CD8-positive, alpha-beta memory T cell (primary cell): ENCODE measurements at places on chromosomes 13 and 19.

- DNase-seq, result no peak
These were observed 6.9 kb downstream of the REXO1 start for GRCh38 chr19:1841209-1841924.

DNA sequence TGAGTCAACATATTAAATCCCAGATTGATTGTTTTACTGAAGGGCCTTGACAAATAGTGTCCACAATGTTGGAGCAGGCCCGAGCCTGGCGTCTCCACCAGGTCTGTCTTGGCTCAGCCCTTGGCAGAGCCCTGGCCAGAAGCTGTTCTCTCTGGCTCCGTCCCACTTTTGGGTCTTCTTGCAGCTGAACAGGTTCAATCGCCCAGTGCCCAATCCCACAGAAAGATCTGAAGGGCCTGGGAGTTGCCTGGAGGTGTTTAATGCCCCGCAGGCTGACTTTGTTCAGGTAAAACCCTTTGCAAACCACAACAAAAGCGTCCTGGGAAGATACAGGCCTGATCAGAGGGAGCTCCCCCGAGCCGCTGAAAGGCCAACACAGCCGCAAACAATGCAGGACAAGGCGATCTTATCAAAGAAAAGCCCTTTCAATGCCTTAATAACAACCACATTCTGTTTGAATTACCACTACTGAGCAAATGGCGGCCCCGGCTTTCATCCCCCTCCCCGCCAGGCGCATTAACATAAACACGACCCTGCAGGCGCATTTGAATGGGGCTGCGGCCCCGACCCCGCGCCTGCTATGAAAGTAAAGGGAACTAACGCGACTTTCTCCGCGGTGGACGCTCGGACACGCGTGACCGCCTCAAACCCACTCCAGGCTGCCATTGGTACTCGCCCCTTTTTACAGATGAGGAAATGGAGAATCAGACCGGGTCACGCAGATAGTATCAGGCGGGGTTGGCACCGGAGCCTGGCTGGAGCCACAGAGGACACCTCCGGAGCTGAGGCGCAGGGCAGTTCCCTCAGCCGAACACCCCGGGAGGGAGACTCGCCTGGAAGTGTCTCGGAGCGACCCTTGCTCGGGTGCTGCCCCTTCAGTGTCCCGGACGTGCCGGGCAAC, 3.1 kb downstream of the CDX2 start:
- DNase-seq, result no peak

DNA sequence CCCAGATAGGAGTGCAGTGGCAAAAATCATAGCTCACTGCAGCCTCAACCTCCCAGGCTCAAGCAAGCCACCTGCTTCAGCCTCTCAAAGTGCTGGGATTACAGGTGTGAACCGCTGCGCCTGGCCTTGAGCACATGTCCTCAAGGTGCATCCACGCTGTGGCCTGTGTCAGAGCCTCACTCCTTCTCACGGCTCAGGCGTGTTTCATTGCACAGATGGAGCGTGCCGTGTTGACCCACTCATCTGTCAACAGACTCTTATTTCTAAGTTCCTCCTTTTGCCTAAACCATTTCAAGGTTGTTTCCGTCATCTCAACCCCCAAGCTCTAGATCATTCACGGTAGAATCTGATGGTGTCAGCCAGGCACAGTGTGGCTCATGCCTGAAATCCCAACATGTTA, 28.2 kb downstream of the ATP8B3 start:
- DNase-seq, result no peak

DNA sequence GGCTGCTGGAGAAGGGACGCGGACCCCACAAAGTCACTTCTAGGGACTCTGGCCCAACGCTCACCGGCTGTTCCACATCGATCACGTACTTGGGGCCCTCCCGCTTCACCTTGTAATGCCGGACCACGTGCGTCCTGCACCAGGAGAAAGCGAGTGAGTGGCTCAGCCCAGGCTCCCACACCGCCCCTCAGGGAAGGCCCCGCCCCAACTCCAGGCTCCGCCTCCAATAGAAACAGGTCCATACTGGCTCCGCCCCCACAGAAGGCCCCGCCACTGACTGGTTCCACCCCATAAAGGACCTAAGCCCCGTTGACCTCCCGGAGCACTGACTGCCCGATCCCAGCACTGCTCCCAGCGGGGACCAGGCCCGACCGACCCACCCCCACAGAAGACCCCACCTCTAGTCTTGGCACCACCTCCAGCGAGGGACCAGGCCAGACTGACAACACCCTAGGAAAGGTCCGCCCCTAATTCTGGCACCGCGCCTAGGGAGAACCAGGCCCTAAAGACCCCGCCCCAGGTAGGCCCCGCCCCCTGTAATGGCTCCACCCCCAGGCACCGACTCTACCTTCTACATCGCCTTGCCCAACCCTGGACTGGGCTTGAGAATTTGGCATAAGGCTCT, 11.3 kb downstream of the STAP2 start:
- peak; percentile 76 for DNase-seq

- DNase-seq, result no peak
These were observed 77.6 kb upstream of the IPO5 start for GRCh38 chr13:97875911-97876310.

- no peak for DNase-seq
These were observed 2.2 kb upstream of the PLAUR start for GRCh38 chr19:43672061-43672679.
